ENCODE measurements at places on chromosomes 12 and 14.

DNA sequence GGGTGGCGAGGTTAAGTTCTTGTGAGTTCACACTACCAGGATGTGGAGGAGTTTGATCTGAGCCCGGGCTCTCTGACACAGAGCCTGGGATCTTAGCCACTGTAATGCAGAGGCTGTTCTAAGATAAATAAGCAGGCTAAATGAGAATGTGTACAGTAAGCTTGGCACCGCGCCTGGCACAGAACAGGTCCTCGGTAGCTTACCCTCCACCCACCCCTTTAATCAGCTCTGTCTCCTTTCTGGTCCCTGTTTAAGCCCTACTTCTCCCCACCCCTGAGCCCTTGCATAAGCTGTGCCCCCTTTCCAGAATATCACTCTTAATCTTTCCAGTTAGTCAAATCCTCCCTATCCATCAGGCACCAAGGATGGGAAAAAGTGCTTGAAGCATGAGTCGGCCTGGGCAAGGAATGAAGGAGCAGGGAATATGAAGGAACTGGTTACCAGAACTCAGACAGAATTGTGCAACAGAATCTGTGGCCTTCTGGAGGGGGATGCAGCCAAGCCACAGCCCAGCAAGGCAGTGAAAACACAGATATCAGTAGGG is 32.8 kb upstream of the CMKLR1 start:
- no peak for DNase-seq

DNA sequence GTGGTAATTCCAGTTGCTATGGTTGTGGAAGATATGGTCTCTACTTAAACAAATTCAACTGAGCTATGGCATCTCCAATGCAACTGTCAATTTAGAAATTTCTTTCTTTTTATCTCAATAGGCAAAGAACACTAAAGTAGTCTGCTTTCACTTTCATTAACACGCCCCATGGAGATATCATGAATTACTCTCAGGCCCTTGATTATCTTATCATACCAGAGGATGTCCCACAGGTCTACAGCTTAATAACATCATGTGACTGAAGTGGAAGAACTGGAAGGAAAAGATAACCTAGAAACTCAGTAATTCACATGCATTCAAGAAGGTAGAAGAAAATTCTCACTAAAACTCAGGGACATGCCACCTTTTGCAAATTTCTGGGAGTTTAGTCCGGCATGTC is 114.3 kb downstream of the FLRT2 start:
- no peak for DNase-seq

DNA sequence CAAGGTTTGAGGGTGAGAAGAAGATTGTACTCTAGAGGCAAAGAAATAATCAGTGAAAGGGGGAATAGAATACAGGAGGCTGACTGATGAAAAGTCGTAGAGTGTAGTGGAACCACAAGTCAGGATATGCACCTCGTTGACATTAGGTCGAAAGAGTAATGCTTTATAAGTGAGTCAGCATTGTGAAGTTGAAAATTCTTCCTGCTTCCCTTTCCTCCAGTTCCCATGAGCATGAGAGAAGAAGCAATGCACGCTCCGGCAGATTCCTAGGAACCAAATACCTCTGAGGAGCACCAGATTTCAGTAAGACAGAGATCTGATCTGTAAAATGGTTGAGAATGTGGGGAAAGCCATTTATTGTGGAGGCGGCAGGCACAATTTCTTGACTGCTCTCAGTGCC is 16.5 kb downstream of the CCER1 start:
- no peak for DNase-seq

GRCh38 chr12:116698554-116699075 is 39.3 kb downstream of the SPRING1 start:
- DNase-seq: no peak

DNA sequence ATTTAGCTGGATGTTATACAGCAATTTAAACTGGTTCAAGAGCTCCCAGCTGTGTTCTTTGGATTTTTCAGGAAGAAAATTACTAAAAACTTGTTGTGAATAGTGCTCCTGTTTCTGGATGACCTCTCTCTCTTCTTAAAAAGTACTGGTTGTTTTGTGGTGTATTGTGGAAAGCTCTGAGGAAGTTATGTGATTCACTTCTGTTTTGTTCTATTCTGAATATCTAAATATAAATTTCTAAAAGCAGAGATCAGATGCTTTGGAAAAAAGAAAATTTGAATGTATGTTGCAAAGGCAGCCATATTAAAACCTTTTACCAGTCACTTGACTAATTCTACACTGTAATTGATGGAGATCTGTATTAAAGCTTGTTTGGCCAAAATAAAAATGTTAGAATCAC is 3.4 kb upstream of the C3AR1 start:
- no peak for DNase-seq

DNA sequence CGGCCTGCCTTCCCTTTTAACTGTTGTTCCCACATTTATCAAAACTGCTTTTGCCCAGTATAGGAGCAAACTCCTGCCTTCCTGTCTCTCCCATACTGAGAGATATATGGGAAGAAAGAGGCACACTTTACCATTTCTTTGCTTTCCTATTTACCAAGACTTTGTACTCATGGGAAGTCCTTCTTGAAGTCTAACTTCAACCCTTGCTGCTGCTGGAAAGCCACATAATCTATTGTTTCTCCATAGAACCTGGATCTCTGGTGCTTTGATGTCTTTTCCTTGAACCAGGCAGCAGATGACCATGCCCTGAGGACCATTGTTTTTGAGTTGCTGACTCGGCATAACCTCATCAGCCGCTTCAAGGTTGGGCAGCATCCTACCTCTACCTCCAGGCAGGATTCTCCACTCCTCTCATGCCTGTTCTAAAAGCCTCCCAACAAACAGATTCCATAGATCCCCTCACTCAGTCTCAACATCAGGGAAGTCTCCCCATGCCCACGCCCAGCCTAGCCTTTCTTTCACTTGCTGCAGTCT is 18.4 kb downstream of the PPP1R1A start:
- DNase-seq: no peak

- no peak for DNase-seq
Measured at GRCh38 chr14:100789460-100790417, 36.2 kb upstream of the MEG3 start.

Measured in stimulated activated CD4-positive, alpha-beta T cell treated with anti-CD3 and anti-CD28 coated beads, Interleukin-1b, Interleukin-23, amount 100 ng/mL, for 24 hours (primary cell).